ENCODE measurements at places on chromosomes 13 and 19.

DNA sequence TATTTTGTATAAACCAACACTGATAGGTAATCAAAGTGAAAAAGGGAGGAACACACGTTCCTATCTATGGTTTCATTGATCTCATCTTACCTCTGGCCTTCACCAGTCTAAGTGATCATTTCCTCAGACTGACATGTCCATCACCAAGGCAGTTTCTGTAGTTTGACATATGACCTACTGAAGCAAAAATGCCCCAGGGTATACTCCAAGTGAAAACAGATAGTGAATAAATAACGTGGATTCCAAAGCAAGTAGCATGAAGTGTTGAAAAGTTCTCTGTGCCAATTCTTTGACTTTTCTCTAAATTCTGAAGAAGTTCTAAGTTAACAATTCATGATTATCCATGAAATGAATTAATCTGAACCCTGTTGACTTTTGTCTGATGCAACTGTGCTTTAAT, 334.2 kb upstream of the SGCG start:
- DNase-seq, result no peak

DNA sequence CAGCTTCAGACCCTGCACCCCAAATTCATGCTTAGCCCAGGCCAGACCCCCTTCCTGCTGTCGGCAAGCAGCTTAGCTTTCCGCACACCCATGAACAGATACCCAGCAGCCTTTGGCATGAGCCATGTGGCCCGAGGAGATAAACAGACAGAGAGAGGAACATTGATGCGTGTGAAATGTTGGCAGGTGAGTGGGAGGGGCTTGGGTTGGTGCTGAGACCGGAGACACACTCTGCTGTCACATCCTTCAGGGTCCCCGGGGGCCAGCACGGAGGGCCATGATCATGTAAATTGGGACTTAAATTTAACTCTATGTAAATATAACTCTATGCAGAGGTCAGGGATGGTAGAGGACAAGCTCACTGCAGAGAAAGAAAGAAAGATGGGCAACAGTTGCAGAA, 1.5 kb downstream of the CD22 start:
- DNase-seq, result no peak

- DNase-seq, result no peak
Observed at GRCh38 chr13:57874530-57874929, 243.0 kb downstream of the PCDH17 start.

DNA sequence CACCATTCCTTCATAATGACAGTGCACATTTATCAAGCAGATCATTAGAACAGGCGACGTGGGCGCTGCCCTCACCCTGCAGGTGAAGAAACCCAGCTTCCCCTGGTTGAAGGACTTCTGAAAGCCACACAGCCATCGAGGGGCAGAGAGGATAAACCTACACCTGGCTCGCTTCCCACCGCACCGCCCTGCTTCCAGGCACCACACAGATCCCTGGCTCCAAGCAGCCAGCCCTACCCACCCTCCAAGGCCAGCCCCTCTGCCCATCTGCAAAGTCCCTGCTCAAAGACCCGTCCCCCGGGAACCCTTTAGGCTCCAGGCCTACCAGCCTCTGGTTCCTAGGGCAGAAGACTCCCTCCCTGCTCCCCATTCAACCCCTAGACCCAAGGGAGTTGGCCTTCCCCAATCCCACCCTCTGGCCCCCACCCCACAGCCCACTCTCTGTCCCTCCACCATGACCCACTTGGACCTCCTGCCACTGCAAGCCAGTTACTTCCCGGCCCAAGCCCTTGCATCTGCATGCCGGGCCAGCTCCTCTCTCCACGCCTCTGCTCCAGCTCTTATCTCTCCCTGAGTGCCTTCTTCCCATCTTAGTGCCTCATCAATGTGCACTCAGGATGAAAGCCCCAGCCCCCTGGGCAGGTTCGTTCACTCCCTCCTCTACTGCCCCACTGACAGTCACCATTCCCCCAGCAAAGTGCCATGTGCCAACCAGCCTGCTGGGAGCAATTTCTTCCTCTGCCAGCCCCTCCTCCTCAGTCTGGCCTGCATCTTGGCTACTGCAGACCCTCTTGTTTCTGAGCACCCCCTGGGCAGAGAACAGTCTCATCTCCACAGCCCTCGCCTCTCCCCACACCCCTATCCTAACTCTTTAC, 28.0 kb downstream of the PEPD start:
- DNase-seq, result no peak

GRCh38 chr19:28686756-28687155, 526.2 kb downstream of the UQCRFS1 start:
- DNase-seq, result no peak

All from fibroblast of skin of right quadriceps (primary cell).